ENCODE measurements at places on chromosomes 5 and 9.

DNA sequence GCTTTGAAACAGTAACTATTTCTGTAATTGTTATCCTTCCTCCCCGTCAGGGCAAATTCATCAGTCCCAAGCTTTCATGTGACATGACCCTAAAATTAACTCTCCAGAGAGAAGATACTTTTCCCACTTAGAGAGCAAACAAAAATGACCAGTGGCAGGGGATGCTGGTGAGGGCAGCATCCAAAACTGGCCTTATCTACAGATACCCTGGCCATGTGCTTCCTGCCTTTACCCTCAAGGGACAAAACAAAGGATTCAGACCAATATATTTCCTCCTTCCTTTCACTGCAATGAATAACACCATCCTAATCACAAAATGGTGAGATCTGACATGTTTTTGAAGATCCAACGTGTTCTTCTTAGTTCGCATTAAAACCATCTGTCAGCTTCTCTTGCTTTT lies 267.2 kb downstream of the MAN2A1 start:
- no peak for DNase-seq

GRCh38 chr5:138849882-138850281 lies 25.3 kb downstream of the LRRTM2 start:
- DNase-seq = no peak

DNA sequence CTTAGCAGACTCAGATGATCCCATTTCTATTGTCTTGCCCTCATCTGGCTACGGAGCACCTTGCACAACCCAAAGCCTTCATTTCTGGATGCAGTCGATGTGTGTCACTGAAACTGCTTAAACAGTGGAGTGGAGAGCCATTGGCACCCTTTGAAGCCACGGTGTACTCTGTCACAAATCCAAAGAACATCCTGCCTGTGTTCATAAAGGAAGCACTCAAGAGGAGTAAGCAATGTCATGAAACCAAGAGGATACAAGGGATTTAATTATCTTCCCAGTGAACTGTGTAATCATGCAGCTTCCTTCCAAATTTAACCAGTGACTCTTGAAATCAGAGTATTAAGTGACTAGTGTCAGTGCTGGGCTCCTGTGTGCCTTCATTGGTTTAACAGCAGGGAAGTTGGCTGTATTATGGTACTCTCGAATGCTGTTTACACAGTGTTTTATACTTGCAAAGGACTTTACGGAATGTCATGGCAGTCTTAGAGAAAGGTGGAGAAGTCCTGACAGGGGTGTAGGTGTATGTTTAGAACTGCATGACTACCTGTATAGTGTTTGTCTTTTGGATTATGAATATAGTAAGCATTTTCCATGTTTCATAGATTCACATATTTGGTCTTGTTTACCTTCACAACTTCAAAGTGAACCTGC lies 41.9 kb downstream of the CD180 start:
- no peak for DNase-seq

- no peak for DNase-seq
Measured at GRCh38 chr5:175854231-175855040, 16.9 kb upstream of the CPLX2 start.

GRCh38 chr9:78014776-78015175 lies 16.8 kb downstream of the GNAQ start:
- no peak for DNase-seq

GRCh38 chr5:16619136-16619535 lies 2.3 kb upstream of the RETREG1 start:
- DNase-seq = no peak

DNA sequence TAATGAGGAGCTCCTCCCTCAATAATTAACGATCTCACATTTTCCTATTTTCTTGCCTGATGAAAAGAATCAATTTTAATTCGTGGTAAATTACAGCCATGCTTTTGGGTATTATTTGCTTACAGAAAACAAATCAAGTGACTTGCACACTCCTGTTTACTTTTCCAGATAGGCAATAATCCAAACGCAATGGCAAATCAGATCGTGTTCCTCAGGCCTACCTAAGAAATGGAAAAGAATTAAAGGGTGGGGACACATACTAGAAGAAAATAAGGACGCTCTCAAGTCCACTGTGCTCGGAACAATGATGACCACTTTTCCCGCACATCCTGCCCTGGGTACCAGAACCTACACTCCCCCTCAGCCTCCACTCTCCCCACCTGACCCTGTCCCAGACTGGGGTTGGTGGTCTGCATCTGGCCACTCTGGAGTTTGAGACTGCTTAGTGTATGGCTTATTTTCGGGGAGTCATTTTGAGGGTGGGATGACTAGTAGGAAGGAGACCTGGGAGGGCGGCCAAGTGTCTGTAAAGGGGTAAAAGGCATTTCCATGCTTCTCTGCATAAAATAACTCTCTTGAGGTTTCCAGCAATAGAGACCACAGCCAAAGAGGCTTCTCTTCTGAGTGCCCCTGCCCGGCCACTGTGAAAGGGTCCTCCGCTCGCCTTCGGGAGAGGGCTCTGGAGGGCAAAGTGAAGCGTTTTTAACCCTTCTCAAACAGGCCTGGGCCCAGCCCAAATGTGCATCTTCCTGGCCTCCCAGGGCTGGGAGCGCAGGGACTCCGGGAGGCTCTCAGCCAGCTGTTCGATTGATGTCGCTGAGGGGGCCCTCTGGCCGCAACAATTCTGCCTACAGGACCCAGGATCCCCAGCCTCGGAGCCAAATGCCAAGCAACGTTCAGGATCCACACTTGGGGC lies 4.5 kb upstream of the OTP start:
- no peak for DNase-seq

DNA sequence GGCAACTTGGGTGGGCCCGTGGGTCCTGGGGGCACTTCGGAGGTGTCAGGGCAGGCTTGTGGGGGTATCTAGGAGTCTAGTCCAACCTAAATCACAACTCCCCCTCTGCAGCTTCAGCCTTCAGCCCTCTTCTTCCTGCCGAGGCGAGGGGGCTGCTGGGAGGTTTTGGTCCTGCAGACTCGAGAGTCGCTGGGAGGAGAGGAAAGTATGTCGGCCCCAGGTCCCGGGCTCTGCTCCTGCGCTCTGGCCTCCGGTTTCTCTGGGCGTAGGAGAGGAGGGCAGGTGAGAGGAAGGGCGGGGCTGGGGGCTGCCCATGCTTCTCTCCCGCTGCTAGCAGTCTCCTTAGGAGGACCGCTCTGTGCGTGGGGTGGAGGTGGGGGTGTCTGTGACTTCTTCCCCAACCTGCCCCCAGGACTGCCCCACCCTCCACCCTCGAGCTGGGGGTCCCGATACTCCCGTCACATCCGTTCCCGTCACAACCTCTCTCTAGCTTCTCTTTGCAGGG lies 139.8 kb upstream of the COL5A1 start:
- DNase-seq = no peak

GRCh38 chr5:150762211-150762610 lies 3.4 kb upstream of the DCTN4 start:
- DNase-seq = no peak

DNA sequence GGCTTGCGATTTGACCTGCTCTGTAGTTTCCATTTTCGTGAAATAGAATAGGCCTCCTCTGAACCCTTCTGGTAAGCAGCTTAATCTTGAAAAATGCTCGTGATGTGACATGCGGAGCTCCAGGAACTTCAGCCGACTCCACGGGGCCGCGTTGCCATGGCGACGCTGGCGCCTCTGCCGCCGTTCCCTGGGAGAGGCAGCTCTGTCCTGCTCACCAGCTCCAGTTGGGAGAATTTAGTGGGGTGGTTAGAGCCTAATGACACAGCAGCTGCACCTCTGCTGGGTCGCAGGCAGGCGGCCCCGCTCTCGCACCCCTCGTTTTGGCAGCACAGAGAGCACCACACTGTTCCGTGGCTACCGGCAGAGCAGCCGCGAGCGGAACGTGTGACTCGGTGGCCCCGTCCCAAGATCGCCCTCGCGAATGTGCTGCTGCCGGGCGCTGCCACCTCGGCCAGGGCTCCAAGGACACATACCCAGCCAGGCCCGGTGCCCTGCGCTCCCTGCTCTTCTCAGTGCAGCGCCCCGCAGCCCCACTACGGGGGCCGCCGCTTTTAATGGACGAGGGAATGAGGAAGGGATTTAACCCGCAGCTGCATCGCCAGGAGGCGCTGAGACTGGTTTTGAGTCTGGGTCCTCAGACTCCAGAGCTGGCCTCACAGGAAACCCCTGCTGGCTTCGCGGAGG lies 131.2 kb upstream of the LMX1B start:
- DNase-seq = no peak

- no peak for DNase-seq
Measured at GRCh38 chr9:115142517-115143270, 24.7 kb upstream of the TNC start.

DNA sequence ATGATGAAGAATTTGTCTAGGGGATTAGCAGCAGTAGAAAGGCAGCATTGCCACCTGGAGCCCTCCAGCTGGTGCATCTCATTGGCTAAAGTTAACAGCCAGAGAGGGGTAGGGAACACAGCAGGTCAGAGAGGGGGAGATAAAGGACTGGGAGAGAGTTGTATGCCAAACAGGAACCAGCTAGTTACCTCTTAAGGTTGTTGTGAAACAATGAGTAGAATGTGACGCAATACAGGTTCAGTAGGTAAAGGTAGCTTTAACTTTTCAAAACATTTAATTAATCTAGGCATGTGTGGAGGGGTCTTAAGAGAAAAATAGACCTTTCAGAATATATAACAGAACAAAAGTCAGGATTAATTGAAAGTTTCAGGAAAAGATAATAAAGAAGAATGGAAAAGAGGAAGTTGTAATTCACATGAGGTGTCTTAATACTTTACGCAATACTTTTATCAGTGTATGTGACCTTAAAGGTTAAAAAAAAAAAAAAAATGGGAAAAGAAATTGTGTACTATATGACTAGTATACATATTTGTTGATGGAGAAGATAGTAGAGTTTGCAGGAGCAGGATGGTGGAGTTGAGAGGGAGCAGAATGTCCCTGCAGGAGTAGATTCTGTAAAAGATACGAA lies 14.3 kb downstream of the FBXO38 start:
- DNase-seq = no peak

DNA sequence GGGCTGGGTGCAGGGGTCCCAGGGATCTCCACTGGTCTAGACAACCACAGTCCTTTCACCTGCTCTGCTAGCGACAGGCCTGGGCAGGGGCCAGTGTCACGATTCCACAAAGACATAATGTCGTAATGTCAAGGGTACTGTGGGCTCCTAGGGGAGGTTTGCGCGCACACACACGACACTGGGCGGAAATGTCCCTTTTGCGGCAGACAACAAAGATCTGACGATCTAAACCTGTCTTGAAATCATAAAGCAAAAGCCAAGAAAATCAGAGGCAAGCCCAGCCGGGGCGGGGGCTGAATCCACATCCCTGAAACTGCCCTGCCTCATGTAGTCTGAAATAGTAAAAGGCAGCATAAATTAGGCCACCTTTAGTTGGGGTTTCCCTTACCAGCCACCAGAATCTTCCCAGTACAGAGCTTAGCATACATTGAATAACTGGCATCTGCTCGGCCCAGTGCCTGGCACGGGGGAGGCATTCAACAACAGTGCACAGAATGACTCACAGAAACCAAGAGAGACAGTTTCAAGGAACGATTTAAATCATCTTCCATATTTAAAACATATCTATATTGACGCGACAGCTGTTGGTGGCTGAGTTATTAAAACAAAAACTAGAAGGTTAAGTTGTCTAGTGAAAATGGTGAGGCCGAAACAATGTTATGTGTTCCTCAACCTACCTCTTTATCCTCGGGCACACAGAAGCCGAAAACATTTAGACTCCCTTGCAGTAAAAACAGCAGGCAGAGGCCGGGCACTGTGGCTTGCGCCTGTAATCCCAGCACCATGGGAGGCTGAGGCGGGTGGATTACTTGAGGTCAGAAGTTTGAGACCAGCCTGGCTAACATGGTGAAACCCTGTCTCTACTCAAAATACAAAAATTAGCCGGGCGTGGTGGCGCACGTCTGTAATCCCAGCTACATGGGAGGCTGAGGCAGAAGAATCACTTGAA lies 151.0 kb downstream of the MYO10 start:
- peak; percentile 59 for DNase-seq

DNA sequence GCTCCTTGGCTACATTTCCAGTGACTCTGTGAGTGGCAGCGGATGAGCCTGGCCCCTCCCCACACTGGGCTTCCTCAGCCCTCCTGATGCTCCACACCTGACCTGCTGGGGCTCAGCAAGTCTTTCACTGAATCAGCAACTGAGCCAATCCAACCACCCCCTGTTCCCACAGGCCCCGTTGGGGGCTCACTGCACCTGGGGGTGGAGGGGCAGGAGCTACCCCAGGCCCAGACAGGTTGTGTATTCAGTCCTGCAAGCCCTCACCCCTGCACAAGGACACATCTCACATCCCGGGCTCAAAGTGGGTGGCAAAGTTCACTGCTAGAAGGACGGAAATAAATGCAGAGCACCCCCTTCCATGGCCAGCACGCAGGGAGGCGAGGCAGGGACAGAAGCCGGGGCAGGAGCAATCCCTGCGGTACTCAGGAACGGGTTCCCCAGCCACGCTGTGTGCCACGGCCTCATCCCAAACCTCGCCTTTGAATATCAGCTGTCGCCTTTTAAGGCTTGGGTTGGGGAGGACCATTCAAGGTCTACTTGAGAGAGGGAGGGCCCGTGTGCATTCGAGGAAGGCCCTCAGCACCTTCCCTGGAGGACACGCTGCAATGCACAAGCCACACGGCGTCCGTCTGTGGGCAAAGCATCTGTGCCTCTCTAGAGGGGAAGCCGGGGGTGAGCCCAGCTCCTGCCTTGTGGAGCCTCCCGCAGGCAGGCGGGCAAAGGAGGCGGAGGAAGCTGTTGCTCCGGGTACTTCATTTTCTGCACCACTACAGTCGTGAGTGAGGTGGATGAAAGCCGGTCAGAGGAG lies 75.0 kb upstream of the SARDH start:
- no peak for DNase-seq

- DNase-seq = no peak
Measured at GRCh38 chr9:14302405-14302804, 11.5 kb downstream of the NFIB start.

- peak; percentile 28 for DNase-seq
Measured at GRCh38 chr5:10726913-10727517, 34.0 kb downstream of the DAP start.

DNA sequence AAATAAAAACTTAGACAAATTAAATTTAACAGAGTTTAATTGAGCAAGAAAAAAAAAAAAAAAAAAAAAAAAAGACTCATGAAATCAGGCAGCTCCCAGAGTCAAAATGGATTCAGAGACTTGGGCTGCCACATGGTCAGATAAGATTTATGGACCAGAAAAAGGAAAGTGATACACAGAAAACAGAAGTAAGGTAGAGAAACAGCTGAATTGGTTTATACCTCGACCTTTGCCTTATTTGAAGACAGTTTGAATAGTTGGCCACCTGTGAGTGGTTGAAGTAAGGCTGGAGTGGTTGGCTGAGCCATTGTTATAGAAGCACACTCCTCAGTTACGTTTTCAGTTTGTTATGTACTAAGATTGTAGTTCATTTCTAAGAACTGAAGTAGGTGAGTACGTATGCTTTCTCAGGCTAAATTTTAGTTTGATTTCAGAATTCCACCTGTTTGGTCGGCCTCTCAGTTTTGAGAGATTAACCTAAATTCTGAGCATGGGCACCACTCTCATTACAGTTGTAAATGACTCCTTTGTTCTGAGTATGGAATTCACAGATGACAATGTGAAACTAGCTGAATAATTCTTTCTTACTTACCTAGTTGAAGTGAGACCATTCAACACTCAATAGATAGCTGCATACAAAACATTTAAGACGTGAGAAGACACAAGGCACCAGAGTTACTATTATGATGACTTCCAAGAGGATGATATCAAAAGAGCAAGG lies 149.0 kb downstream of the AOPEP start:
- DNase-seq = no peak

- no peak for DNase-seq
Measured at GRCh38 chr5:111937094-111937493, 180.1 kb upstream of the NREP start.

- DNase-seq = no peak
Measured at GRCh38 chr9:16257604-16258003, 612.9 kb downstream of the BNC2 start.

Data from activated T-cell treated with anti-CD3 and anti-CD28 coated beads, Interleukin-2, amount 50 U/mL, for 48 hours (primary cell).